NCI-H2081 (cell line): ENCODE measurements at places on chromosomes 11 and 22.

DNA sequence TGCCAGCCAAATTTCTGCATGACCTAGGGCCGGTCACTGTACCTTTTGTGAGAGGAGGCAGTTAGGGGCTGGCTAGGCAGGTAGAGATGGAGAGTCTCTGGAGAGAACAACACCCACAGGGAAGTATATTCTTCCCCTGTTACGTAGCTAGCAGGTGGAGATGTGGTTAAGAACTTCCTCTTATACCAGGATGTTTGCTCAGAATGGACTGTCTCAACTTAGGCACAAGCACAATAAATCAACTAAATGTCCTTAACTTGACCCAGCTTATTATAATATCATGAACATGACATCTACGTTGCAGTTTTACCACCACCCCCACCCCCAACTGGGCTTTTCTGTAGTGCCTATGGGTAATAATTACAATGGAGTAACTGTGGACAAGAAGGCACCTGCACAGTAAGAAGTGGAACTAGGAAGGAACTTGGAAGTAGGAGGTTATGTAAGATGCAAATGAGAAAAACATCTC lies 60.7 kb upstream of the MPEG1 start:
- no peak for DNase-seq

GRCh38 chr11:122069707-122070360 lies 46.2 kb downstream of the BLID start:
- peak; percentile 85 for DNase-seq

GRCh38 chr22:36212901-36213300 lies 11.3 kb upstream of the APOL4 start:
- DNase-seq, result no peak

DNA sequence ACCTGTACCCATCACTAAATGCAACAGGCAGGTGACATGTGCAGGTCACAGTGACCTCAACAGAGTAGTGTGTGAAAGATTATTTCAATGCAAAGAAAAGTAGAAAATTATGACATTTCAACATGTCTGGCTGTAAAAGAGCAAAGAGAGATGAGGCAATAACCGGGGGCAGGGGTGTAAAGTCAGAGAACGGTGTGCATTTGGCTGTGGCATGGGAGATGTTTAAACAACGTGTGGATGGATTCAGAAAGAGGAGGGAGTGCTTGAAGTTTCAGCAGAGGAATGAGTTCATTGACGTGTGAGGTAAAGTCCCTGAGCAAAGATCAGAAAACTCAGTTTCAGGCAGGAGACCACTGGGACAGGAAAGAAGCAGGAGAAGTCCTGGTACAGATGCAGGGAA lies 229.7 kb downstream of the BUD13 start:
- DNase-seq, result no peak

GRCh38 chr22:23686416-23687024 lies 4.3 kb upstream of the RGL4 start:
- no peak for DNase-seq

DNA sequence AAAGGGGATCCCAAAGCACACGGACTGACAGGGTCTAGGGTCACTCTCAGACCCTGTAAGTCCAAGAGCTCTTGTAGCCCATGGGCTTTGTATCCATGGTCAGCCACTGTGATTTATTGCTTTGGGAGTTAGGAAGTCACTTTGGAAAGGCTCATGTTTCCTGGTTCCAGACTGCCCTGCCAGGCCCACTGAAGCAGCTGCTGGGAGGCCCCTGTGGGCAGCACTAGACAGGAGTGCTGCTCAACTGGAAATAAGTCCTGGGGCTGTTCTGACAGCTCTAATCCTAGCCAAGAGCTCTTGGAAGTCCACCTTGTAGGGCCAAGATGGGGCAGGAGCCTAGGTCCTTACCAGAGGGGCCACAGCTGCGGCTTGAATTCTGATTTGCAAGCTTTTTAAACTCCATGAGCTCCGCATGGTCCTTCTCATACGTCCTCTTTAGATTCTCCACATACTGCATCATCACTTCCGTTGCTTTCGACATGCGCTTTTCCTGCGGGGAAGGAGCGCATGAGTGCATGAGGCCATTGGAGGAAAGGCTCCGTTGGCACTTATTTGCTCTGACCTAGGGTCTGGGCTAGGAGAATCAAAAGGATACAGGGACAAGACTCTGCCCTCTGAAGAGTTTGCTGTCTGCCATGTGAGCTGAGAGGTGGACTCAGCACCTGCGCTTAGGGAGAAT lies 32.2 kb upstream of the LYVE1 start:
- DNase-seq, result no peak

- no peak for DNase-seq
These were observed 2.6 kb upstream of the GNAZ start for GRCh38 chr22:23067691-23068090.

DNA sequence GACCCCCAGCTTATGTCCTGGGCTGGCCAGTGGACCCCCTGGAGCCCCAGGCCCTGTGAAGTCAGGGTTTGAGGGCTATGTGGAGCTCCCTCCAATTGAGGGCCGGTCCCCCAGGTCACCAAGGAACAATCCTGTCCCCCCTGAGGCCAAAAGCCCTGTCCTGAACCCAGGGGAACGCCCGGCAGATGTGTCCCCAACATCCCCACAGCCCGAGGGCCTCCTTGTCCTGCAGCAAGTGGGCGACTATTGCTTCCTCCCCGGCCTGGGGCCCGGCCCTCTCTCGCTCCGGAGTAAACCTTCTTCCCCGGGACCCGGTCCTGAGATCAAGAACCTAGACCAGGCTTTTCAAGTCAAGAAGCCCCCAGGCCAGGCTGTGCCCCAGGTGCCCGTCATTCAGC lies 24.6 kb downstream of the CSF2RB start:
- DNase-seq, result no peak

DNA sequence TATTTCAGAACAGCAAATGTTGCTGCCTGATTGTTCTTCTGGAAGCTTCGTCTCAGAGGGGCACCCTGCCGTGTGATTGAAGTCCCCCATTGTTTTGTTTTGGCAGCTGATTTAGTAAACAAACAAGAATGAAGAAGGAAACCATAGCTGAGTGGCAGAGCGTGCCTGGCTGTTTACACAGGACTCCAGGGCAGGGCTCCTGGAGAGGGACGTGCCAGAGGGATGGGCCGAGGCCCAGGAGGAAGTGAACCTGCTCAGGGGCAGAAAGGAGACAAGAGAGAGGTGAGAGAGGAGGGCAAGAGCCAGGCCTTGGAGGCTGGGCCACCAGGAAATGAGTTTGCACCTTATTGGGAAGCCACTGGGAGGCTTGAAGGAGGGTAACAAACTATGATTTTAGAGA lies 85.5 kb upstream of the B3GAT1 start:
- DNase-seq, result no peak

GRCh38 chr11:122209619-122210366 lies 93.8 kb upstream of the BLID start:
- DNase-seq, result no peak

- peak; percentile 94 for DNase-seq
These were observed 57.9 kb upstream of the PARVA start for GRCh38 chr11:12319461-12319951.

GRCh38 chr11:85823816-85824215 lies 12.9 kb upstream of the SYTL2 start:
- no peak for DNase-seq

GRCh38 chr11:3243880-3244279 lies 11.7 kb upstream of the MRGPRE start:
- DNase-seq, result no peak

- DNase-seq, result no peak
These were observed 29.4 kb upstream of the OAF start for GRCh38 chr11:120181376-120181975.

DNA sequence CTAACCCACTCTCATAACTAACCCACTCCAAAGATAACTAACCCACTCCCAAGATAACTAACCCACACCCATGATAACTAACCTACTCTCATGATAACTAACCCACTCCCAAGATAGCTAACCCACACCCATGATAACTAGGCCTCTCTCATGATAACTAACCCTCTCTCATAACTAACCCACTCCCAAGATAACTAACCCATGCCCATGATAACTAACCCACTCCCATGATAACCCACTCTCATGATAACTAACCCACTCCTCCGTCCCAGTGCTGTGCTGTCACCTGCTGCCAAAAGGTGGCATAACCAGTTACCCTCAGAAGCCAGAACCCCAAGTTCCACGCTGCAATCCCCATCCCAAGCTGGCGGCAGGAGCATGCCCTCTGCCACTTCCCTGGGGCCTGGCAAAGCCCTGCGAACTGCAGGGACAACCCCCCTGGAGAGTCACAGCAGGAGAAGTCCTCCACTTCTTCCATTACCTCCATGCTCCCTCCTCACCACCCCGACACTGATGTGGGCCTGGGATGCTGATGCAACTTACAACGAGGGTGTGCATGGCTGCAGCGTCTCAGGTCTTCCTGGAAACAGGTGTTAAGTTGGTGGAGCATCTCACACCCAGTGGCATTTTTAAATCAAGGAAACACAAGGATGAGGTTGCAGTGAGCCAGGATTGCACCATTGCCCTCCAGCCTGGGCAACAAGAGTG lies 30.8 kb upstream of the CELSR1 start:
- no peak for DNase-seq
